Stimulated activated CD8-positive, alpha-beta memory T cell treated with anti-CD3 and anti-CD28 coated beads, Interleukin-4, amount 100 ng/mL, for 1 hour (primary cell): ENCODE measurements at places on chromosomes 11 and 22.

GRCh38 chr11:112221274-112221835 is 4.9 kb upstream of the PTS start:
- DNase-seq = no peak

DNA sequence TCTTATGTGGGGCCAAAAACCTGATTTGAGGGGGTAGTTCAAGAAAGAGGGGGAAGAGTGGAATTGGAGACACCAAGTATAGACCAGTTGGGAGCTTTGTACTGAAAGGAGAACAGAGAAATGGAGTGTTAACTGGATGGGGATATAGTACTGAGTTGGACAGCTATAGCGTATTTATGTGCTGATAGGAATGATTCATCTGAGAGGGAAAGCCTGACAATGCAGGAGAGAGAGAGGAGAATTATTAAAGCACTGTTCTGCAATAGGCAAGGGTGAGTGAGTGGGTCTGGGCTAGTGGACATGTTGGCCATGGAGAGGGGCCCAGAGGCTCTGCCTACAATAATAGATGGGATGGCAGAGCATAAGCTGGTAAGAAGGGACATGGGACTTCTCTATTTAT is 52.9 kb upstream of the PITPNB start:
- DNase-seq = no peak

DNA sequence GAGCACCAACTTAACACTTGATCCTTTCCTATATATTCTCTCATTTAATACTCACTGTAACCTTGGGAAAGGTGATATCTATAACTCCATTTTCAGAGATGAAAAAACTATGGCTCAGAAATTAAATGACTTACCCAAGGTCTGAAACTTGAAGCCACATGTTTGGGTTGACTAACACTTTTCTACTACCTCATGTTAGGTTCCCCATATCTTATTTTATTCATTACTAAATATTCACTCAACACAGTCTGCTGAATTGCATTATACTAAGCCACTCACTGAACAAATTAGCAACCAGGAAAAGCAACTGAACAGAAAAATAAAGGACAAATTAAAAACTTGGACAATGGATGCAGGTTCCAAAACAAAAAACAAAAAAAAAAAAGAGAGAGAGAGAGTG is 59.9 kb downstream of the FAM168A start:
- DNase-seq = no peak

- DNase-seq = no peak
These were observed at the start of gene MS4A4A for GRCh38 chr11:60280412-60280811. TSS of gene MS4A4A (plus strand) at chr11:60280666. CDS start at chr11:60280676, 10 bp downstream.

GRCh38 chr11:96014217-96014616 is 90.3 kb upstream of the MTMR2 start:
- DNase-seq = no peak

GRCh38 chr11:5279471-5280090 is 9.8 kb upstream of the HBE1 start:
- DNase-seq = no peak
